NCI-H524 (cell line): ENCODE measurements at places on chromosomes 16 and 17.

DNA sequence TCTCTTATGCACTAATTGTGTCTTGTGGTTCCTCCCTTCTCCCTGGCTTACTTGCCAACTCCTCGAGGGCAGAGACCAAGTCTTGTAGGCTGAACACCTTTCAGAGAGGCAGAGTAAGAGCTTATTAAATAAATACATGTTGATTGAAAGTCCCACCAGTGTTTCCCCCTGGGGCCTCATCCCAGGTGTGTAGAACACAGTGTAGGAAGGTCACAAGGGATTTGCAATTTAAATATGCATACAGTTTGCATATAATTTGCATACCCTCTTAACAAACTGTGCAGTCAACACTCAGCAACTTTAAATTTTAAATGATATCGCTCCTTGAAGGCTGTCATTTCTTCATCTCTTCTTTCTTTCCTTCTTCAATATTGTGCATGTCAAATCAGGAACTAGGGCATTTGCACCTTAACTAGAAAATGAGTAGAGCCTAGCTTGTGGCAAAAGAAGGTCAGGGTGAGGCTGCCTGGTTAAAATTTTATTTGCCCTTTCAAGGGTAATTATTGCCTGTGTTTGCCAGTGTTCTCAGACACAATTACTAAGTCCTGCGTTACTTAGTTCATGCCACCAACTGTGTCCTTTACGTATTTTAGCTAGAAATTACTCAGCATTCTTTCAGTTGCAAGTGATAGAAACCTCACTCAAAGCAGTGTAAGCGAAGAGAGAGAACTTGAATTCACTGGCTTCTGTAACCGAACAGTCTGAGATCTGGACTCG, 465.7 kb downstream of the HAPSTR1 start:
- no peak for DNase-seq

DNA sequence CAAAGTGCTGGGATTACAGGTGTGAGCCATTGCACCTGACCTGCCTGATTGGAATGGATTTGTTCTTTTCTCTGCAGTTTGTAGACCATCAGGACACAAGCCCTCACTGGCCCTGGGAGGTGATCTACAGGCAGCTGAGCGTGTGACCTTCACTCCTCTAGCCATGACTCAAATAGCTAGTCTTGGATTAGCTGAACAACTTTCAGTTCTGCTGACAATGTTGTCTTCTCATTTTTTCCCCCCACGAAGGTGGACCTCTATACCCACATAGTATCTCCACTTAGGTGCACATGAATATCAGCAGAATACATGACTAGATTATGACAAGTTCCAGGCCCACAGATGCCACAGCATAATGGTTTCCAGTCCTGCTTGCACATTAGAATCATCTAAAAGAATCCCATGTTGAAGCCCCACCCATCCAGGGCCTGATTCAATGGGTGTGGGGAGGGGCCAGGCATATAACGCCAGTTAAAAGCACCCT, 36.8 kb downstream of the HS3ST3B1 start:
- DNase-seq: no peak

DNA sequence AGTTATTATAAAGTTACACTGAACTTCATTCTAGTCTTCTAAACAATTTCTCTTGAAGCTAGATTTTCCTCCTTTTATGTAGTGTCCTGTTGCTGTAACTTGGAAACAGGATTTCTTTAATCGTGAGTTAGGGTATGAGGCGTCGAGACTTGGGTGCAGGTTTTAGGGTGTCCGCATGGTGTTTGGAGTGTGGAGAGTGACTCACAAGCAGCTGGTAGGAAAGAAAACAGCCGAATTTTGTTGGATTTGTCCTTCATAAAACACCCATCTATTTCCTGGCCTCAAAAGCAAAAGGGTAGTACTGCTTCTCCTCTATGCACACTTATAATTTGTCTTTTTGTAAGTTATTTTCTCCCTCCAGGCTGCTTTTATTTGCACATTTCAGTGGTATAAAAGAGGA, 1.6 kb downstream of the RPTOR start:
- no peak for DNase-seq

DNA sequence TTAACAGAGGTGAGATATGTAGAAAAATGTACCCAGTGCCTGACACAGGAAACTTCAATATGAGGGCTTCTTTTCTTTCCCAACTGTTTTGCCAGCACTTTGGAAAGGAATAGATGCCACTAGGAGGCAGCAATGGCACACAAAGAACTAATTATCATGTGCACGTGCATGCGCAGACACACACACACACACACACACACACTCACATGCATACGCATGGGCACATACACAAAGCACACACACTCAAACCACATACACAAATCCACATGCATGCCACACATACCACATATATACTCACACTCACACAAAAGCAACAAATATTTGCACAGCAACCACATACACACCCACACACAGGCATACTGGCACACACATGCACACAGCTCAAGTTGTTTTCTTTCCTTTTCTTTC, 8.8 kb upstream of the CEP112 start:
- peak; percentile 64 for DNase-seq

GRCh38 chr16:57826706-57827625, 24.7 kb upstream of the KIFC3 start:
- DNase-seq: no peak

DNA sequence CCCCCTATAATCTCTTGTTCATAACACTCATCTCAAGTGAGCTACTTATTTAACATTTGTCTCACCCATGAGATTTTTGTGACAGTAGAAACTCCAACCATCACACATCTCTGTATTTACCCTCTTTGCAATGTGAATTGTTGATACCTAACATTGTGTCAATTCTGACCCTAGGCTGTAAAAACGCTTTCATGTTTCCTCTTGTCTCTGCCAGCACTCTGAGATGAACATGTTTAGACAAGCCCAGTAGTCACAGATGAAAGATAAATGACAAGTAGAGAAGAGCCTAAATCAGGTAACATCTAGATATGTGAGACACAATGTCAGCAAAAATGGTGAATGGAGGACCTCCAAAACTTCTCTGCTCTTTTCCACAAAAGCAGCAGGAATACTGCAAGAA, 1254.5 kb upstream of the GOT2 start:
- no peak for DNase-seq

- no peak for DNase-seq
Observed at GRCh38 chr16:17295948-17296347, 174.8 kb downstream of the XYLT1 start.

GRCh38 chr17:81231121-81231645, 7.7 kb downstream of the TEPSIN start:
- no peak for DNase-seq

- no peak for DNase-seq
Observed at GRCh38 chr17:76532072-76532651, 5.3 kb downstream of the CYGB start.

- peak; percentile 86 for DNase-seq
Observed at GRCh38 chr17:36468903-36469635, 17.4 kb upstream of the ZNHIT3 start.

DNA sequence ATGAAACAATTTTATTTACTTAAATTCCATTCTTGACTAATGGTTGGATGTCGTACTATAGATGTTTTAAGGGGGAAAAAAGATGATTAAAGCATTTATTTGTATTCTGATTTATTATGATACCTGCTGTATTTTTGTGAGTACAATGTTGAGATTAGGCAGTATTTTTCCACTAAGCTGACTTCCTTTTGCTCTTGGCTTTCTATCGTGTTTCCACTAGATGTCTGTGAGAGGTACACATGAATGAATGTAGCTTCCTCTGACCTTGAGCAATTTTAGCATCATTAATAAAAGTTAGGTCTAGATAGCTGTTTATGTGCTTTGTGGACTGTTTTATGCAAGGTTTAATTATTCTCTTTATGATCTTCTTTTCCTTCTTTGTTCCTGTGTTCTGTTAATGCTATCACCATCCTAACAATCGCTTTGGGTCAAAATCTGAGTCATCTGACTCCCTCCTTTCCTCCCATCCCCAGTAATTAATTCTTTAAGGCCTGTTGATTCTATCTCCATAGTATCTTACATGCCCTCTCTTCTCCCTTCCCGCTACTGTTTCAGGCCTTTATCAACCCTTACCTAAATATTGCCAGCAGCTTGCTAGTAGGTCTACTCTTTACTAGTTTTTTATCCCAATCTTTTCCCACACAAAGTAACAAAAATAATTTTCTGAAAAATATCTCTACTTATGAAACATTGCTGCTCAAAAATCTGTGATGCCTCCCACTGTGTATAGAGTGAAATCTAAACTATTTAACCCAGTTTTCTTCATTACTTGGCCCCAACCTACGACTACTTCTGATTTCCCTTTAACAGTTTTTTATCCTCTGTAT, 76.0 kb downstream of the VMP1 start:
- no peak for DNase-seq

GRCh38 chr16:3088925-3089716, 10.0 kb downstream of the ZSCAN10 start:
- no peak for DNase-seq

DNA sequence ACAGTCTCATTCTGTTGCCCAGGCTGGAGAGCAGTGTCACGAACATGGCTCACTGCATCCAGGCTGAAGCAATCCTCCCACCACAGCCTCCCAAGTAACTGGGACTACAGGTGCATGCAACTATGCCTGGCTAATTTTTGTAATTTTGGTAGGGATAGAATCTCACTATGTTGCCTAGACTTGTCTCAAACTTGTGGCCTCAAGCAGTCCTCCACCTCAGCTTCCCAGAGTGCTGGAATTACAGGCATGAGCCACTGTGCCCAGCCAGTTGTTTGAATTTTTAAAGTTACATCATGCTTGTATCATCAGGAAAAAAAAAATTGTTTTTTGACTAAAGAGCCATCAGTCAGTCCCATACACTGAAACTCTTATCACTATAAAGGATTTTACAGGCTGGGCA, 17.1 kb upstream of the VPS4A start:
- no peak for DNase-seq

DNA sequence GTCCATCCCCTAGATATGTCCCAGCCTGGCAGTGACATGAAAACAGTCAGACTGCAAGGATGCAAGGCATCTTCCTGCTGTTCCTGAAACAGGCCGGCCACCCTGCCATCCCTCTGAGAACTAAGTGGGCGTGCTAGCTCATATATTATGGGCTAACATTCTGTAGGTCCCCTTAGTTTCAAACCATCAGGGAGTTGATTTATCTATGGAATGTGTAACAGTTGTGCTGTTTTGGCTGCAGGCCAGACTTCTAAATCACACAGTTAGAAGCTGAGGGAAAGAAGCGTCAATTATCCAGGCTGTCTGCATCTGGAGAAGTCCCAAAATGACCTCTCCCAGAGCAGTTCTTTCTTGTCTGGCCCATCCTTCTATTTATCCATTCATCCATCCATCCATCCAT, 102.7 kb upstream of the DNAH9 start:
- no peak for DNase-seq

- DNase-seq: peak; percentile 25
Observed at GRCh38 chr16:14344292-14344691, 273.2 kb downstream of the MRTFB start.

DNA sequence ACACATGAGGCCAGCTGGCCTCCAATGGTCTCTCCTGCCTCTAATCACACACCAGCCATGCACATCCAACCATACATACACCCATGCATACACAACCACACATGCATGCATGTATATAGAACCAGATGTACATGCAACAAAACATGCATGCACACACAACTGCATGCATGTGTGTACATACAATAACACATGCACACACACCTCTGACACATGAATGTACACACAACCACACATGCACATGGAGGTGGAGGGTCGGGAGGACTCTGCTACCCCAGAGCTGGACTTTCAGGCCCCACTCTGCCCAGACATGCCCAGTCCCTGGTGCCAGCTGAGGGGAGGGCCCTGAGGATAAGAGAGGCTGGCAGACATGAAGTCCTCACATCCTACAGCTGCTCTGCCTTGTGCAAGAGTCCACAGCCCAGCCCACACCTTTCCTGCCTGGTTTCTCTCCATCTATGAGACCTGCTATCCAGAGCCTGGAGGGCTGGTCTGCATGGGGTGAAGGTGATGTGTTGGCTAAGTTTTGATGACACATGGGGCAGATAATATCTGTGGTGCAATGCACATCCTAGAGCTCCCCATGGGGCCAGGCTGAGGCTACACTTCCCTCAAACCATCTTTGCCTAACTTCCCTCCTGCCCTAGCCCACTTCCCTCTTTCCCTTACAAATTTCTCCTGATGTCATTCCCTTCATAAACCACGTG, 50.9 kb upstream of the SDK2 start:
- DNase-seq: no peak

DNA sequence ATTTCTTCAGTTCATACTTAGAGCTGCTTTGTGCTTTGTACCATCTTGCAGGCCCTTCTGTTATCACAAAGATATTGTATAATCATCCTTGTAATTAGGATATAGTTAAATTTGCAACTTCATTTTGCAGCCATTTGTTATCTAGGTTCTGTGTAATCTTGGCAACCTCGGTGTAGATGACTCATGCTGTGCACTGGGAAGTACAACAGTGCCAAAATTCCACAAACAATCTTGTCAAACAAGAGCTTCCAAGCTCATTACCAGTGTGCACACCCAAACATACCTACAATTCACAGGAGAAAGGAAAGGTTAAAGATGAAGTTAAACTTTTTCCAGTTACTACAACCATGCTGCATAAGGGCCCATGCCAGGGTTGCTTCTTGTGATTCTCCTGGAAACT, 1231.8 kb downstream of the CDH11 start:
- DNase-seq: no peak

- DNase-seq: no peak
Observed at GRCh38 chr16:81880816-81881215, 101.7 kb downstream of the PLCG2 start.

GRCh38 chr16:10978871-10979446, 34.6 kb downstream of the CLEC16A start:
- no peak for DNase-seq

DNA sequence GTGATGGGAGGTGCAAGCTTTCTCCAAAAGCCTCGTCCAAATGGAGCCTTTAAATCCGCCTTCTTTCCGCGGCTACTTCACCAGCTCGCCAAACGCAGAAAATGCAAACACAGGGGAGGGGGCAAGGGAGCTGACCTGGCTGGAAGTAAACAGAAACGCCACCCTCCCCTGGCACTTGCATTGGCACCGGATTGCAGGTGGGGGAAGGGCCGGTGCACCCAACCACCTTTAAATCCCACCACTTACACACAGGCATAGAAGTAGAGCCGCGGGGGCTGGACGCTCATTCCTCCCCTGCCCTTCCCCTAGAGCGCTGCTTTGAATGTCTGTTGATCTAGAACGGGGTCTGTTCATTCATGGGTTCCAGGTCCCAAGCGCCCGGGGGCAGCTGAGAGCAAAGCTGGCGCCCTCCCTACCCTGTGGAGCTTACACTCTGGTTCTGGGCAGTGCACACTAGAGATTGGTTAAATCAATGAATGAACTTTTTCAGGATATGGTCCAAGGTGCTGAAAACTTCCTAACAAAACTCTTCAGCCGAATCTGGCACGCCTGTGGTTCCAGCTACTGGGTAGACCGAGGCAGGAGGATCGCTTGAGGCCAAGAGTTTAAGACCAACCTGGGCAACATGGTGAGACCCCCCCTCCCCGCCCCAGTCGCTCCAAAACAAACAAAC, 920 bp upstream of the ZCCHC14 start:
- no peak for DNase-seq

DNA sequence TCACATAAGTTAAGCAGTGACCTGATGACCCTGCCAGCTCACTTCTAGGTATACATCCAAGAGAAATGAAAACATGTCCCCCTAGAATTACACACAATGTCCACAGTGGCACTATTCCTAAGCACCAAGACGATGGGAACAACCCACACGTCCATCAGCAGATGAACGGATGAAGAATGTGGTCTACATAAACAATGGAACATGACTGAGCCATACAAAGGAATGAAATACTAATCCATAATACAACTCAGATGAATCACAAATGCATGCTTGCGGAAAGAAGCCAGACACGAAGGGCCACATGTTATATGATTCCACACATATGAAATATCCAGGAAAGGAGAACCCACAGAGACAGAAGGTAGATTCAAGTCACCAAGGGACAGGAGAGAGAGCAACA, 17.4 kb downstream of the USP22 start:
- no peak for DNase-seq

GRCh38 chr17:21278450-21279197, 5.9 kb upstream of the MAP2K3 start:
- no peak for DNase-seq
